ENCODE measurements at places on chromosomes 6 and 20. TPM values are rescaled to one million over a fixed set of nuclear protein-coding genes. Genes with fewer than 3 reads are reported as not detected.

DNA sequence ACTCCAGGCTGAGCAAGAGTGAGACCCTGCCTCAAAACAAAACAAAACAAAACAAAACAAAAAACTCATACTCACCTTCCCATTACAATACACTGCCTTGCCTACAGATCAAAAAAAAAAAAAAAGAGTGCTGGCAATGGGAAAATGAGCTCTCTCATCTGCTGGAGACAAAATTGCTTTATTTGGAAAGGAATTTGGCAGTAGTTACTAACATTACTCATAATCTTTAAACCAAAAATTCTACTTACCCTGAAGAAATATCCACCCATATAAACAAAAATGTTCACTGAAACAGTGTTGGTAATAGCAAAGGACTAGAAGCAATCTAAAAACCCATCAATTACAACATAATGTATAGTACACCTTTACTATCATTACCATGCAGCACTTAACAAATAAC is 120.4 kb downstream of the RNGTT start:
- no peaks in the 10 kb centered on the region for H3K4me1 ChIP-seq
- H3K27ac ChIP-seq = no peak overlapping the region
- no peak for DNase-seq
- H3K4me3 ChIP-seq = no peak overlapping the region
- no peaks in the 10 kb centered on the region for H3K27me3 ChIP-seq

DNA sequence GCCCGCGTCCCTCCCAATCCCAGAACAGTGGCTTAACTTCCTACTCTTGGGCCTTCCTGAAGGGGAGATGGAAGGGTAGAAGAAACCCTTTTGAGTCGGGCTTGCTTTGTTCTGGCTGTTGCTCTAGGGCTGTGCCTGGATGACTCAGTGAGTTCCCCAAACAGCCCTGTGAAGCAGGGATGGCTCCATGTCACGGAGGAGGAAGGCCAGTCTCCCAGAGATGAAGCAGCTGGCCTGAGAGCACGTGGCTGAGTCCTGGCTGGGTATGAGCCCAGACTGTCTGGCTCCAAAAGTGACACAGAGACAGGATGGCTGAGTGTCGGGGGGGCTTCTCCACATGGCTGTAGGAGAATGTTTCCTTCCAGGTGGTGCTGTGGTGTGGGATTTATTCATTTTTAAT is 4.6 kb downstream of the SYTL3 start:
- peaks cover 18% of the 10 kb centered on the region for H3K4me1 ChIP-seq
- H3K4me3 ChIP-seq = no peak overlapping the region
- H3K27ac ChIP-seq = no peak overlapping the region

- no peak for DNase-seq
- H3K4me3 ChIP-seq = no peak overlapping the region
- peaks cover 11% of the 10 kb centered on the region for H3K4me1 ChIP-seq
- no peak overlapping the region for H3K27ac ChIP-seq
Observed at GRCh38 chr6:43267619-43268354, 24.5 kb downstream of the TTBK1 start.

GRCh38 chr6:147003186-147003585 is 201.0 kb upstream of the STXBP5 start:
- H3K36me3 ChIP-seq = no peaks in the 10 kb centered on the region
- no peaks in the 10 kb centered on the region for H3K27me3 ChIP-seq
- H3K4me3 ChIP-seq = no peak overlapping the region

- peak overlapping the region; percentile 43 for H3K27ac ChIP-seq
- peaks cover 3% of the 10 kb centered on the region for H3K27me3 ChIP-seq
- H3K4me3 ChIP-seq = no peak overlapping the region
- H3K4me1 ChIP-seq = peaks cover 4% of the 10 kb centered on the region
Observed at GRCh38 chr6:159098636-159099106, 53.9 kb upstream of the TAGAP start.

Gene CRISP3
- not detected for total RNA-seq

DNA sequence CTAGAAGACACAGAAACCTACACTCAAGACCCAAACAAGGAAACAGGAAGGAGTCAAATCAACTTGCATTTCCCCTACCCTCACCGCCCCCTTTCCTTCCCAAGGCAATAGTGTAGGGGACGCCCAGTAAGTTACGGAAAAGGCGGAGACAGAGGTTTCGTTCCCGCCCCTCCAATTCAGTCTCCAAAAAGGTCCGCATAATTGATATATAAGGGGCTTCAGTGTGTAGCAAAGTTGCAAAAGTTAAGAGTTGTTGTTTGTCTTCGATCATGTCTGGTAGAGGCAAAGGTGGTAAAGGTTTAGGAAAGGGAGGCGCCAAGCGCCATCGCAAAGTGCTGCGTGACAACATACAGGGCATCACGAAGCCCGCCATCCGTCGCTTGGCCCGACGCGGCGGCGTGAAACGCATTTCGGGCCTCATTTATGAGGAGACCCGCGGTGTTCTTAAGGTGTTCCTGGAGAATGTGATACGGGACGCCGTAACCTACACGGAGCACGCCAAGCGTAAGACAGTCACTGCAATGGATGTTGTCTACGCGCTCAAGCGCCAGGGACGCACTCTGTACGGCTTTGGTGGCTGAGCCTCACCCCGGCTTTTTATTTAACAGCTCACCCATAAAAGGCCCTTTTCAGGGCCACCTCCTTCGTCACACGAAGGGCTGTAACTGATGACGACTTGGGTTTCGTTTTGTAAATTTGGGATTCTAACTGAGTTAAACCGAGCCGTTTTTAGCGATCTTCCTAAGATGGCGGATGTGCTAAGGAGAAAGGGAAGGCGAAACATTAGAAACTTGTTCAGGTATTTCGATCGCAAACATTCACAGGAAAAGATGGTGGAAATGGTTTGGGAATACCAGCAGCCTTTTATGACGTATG is 124.6 kb upstream of the BTN3A2 start:
- no peak overlapping the region for H3K4me3 ChIP-seq
- H3K27ac ChIP-seq = no peak overlapping the region
- H3K36me3 ChIP-seq = peaks cover 5% of the 10 kb centered on the region
- no peak for DNase-seq

- no peaks in the 10 kb centered on the region for H3K36me3 ChIP-seq
- H3K27ac ChIP-seq = no peak overlapping the region
- no peak overlapping the region for H3K4me3 ChIP-seq
- DNase-seq = no peak
Observed at GRCh38 chr20:54922096-54922495, 446.7 kb downstream of the DOK5 start.

DNA sequence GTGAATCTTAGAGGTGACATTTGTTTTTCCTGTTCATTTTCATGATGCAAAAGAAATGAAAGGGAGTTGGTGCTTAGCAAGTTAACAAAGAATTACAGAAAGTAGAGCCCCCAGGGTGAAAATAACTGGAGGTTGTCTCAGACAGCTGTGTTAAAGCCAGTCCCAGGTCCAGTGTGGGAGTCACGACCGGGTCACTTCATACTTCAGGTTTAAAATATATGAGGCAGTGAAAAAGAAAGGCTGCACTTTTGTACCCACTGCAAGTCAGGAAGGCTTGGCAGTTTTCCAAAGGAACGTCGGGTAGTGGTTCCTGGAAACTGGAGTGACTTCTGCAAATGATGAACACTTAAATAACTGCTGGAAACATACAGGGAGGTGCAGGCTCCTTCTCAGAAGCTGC is 91.5 kb upstream of the THBS2 start:
- no peak for DNase-seq
- H3K27ac ChIP-seq = no peak overlapping the region
- no peak overlapping the region for H3K4me3 ChIP-seq
- no peaks in the 10 kb centered on the region for H3K4me1 ChIP-seq
- H3K36me3 ChIP-seq = no peaks in the 10 kb centered on the region

DNA sequence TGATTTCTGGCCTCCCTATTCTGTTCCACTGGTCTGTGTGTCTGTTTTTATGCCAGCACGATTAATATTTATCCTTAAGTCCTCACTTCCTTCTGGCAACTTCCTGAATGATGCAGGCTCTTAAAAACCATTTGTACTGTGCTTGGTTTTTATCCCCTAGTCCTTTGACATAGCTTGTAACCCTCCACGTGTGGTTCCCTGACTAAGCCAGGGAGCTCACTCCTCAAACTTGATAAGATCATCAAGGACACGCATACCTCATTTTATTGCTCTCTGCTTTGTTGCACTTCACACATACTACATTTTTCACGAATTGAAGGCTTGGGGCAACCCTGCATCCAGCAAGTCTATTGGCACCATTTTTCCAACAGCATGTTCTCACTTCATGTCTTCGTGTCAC is 166.4 kb upstream of the UST start:
- no peak overlapping the region for H3K4me3 ChIP-seq
- DNase-seq = no peak
- H3K4me1 ChIP-seq = no peaks in the 10 kb centered on the region

GRCh38 chr6:52540286-52540902 is 36.5 kb downstream of the TRAM2 start:
- no peaks in the 10 kb centered on the region for H3K36me3 ChIP-seq
- H3K4me1 ChIP-seq = peaks cover 34% of the 10 kb centered on the region
- no peaks in the 10 kb centered on the region for H3K27me3 ChIP-seq
- H3K4me3 ChIP-seq = no peak overlapping the region
- no peak for DNase-seq

DNA sequence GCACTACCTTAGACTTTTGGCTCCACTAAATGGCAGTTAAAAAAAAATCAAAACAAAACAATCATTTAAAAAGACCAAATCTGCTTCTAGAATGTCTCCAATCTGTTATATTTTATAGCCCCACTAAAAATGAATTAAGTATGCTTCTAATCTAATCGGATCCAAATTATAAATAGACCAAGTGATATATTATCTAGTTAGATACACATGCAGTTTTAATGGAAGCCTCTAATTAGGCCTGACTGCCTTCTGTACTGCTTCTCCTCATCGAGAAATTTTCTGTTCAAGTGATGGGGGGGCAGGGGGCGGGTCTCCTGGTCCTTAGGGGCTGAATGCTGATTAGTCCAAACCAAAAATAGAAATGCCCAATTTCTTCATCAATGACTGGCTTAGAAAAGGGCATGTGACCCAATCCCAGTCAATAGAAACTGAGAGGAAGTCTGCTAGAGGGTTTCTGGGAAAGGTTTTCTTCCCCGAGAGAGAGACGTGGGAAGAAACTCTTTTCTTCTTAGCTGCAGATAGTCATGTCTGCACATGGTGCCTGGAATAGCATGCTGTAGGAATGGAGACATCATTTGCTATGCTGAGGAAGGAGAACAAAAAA is 6.9 kb downstream of the SESN1 start:
- H3K27ac ChIP-seq = peak overlapping the region; percentile 67
- no peak overlapping the region for H3K4me3 ChIP-seq
- H3K4me1 ChIP-seq = peaks cover 39% of the 10 kb centered on the region
- no peaks in the 10 kb centered on the region for H3K36me3 ChIP-seq
- DNase-seq = no peak
- no peaks in the 10 kb centered on the region for H3K27me3 ChIP-seq

DNA sequence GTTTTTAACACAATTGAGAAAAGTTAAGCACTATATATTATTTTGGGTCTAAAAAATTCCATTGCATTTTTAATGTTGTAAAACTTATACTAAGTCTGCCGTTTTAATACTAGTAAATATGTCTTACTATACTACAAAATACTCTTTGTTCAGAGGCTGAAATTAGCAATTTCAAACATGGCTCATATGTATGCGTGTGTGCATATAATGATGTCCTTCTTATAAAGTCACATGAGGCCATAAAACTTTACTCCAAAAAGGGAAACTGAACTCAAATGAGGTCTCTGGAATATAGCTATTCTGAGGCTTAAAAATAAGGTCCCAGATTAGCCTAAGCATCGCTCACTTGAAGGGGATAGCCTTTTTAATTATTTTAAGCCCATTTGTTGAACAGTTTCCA is 224.0 kb downstream of the MYLK4 start:
- peaks cover 3% of the 10 kb centered on the region for H3K36me3 ChIP-seq
- H3K27me3 ChIP-seq = no peaks in the 10 kb centered on the region
- H3K4me3 ChIP-seq = no peak overlapping the region
- no peak for DNase-seq
